ENCODE measurements at places on chromosomes 2 and 18.

- DNase-seq, result no peak
Observed at GRCh38 chr2:72891091-72891818, 4.0 kb downstream of the SPR start.

DNA sequence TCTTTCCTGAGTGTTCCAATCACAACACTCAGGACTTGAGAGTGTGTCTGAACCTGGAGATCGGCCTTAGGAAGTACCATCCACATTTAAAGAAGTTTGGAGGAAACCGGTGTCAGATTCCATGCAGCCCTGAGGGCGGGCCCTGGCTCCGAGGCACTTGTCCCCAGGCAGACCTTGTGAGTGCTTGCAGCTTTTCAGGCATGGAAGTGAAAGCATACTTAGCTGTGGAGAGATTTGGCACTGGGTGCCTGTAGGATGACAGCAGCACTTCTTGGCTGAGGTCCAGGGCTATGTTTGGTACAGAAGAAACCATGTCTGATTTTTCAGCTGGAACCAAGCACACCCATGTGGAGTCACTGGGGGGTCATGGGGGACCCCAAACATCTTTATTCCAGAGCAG, 230.8 kb downstream of the SEPTIN10 start:
- peak; percentile 20 for DNase-seq

- no peak for DNase-seq
Observed at GRCh38 chr2:190099890-190100697, 37.6 kb upstream of the MSTN start.

DNA sequence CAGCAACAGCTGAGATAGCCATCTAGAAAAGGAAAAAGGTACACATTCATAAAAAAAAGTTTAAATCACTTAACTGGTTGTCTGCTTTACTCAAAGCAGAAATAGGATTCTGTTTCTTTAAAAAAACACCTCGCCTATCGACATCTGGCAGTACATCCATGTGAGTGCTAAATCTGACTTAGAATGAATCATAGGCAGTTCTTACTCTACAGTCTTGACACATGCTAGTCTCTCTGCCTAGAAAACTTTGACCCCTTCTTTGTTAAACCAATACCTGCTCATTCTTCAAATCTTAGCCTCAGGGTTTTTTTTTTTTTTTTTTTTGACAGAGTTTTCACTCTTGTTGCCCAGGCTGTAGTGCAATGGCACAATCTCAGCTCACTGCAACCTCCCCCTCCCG, 37.1 kb upstream of the GPR75 start:
- DNase-seq, result peak; percentile 16

- no peak for DNase-seq
Observed at GRCh38 chr2:65329525-65329924, 101.9 kb downstream of the ACTR2 start.

- no peak for DNase-seq
Observed at GRCh38 chr2:207071820-207072219, 93.9 kb downstream of the KLF7 start.

DNA sequence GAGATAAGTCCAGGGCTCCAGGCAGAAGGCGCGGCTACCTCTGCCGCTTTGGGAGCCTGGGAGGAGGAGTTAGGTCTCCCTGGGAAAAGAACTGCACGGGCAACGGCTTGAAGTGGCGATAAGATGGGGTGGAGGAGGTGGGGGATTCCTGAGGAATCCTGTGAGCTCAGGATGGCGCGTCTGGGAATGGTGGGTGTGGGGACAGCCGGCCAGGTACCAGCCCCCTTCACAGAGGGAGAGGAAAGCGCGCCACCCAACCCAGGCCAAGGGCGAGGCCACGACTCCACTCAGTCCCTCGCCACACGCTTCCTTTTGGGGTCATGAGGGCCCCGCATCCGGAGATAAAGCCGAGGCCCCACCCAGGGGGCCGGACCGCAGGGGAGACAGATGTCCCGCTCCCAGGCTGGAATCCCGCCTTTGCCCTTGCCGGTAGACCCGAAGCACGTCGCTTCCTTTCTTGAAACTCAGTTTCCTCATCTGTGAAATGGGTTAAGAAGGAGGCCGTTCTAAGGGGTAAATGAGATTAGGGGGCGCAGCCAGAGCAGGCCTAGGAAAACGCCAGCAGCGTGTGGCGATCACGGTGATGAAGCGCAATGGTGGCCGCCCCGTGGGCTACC, 1.7 kb upstream of the CTDSP1 start:
- peak; percentile 55 for DNase-seq

DNA sequence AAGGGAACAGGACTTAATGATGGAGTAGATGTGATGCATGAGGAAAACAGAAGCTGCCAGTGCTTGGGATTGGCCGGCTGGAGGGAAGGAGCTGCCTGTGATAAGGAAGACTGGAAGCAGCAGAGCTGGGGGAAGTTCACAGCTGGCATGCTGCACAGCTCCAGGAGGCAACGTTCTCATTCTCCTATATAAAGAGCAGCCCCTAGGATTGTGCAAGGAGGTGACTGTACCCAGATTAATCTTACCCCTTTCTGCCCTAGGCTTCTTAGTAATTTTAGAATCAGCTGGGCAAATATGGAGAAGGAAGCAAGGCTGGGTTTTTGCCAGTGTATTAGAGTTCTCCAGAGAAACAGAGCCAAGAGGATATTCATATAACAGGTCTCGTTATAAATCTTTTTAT, 155.8 kb downstream of the ALPK2 start:
- no peak for DNase-seq

- no peak for DNase-seq
Observed at GRCh38 chr2:195343540-195343939, 313.5 kb upstream of the SLC39A10 start.

GRCh38 chr18:36813824-36814223, 15.0 kb downstream of the TPGS2 start:
- DNase-seq, result no peak

DNA sequence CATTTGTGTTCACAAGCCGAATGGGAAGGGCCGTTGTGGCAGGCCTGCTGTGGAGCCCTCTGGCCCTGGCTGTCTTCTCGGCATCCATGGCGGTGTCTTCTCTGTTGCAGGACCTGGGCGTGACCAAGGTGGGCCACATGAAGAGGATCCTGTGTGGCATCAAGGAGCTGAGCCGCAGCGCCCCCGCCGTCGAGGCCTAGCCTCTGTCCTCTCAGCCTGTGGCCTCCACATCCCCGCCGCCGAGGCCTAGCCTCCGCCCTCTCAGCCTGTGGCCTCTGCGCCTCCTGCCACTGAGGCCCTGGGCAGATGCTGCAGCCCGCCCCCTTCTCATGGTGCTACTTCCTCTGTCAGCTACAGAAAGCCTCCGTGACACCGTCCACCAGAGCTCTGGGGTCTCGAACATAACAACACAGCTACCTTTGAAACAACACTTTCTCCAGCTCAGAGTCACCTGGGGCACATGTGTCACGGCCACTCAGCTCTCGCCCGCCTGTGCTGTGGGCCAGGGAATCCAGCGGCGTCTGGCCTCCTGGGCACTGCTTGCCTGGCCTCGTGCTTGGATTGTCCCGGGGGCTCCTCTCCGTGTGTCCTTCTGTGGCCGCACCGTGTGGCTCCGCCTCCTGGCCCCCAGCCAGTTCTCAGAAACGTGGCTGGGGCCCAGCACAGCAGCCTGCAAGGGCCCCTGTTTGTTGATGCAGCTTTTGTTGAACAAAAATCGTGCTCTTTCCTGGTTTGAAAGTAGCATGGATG, 97.1 kb downstream of the USP40 start:
- no peak for DNase-seq

GRCh38 chr2:61335187-61335586, 135.7 kb downstream of the USP34 start:
- DNase-seq, result no peak

DNA sequence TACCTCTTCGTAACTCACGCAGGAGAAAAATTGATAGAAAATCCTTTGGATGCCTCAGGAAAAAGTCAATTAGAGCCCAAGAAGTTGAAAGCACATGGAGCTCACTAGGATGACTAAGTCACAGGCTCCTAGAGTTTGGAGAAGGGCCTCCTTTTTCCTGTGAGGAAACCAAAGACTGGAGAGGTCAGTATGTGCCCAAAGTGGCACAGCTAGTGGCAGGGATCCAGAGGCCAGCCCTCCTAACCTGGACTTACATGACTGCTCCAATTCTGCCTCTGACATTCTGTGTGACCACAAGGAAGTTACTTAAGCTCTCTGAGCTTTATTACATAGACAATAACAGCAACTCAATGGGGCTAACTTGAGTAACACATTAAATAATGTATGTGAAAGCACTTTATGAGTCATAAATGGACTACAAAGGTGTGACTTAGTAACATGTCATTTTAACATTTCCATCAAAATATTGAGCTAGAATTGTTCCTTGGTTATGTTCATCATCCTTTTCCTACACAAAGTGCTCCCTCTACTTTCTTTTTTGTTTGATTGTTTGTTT, 91.6 kb downstream of the DHRS9 start:
- no peak for DNase-seq
